ENCODE measurements at places on chromosomes 3 and 15.

DNA sequence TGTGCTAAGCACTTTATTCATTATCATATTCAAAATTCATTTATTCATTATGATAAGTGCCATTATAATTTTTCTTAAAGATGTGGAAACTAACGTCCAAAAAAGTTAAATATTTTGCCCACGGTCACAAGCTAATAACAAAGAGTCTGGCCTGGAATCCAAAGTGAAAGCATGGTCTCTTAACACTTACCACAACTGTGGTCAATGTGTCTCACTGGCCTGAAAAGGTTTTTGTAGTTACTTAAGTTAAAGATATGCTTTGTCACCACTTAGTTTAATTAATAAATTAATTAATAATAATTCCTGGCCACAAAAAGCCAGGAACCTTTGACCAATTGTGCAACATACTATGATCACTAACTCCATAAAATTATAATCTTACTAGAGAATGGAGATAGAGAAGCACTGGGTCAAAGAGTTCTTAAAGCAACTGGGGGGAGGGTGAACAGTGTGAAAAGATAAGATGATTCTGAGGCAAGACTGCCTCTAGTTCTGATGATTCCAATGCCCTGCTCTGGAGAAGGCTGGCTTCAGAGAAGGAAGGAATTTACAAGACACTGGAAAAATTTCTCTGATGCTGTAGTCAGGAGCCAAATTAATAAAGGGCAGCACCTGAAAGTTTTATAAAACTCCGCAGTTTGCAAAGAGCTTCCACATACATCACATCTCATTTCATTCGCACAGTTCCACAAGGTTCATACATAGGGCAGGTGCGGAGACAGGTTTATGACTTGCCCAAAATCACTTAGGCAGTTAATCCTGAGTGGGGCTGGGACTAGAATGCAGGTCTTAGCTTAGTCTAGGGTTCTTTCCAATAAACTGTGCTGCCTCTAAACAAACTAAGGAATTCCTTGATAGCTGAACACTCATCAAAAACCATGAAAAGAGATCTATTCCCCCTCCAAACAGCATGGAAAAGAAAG is 32.5 kb downstream of the NPTN start:
- no peak for DNase-seq

DNA sequence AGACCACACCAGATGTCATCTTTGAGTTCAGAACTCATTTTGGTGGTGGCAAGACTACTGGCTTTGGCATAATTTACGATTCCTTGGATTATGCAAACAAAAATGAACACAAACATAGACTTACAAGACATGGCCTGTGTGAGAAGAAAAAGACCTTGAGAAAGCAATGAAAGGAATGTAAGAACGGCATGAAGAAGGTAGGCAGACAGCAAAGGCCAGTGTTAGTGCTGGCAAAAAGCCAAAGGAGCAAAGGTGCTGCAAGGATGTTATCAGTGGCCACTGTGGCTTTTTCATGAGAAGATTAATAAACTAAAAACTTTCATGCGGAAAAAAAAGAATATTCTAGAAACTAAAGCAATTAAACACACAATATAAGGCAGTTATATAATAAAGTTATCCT is 21.9 kb downstream of the AAGAB start:
- DNase-seq = no peak

- DNase-seq = no peak
Measured at GRCh38 chr3:143998266-143998665, 26.6 kb downstream of the DIPK2A start.

- DNase-seq = no peak
Measured at GRCh38 chr3:170508839-170509238, 77.0 kb downstream of the SLC7A14 start.

GRCh38 chr3:69250014-69250413 is 127.6 kb upstream of the LMOD3 start:
- peak; percentile 52 for DNase-seq

- no peak for DNase-seq
Measured at GRCh38 chr3:11581237-11582190, 62.2 kb downstream of the VGLL4 start.

- DNase-seq = no peak
Measured at GRCh38 chr3:107452436-107452835, 70.3 kb upstream of the BBX start.

DNA sequence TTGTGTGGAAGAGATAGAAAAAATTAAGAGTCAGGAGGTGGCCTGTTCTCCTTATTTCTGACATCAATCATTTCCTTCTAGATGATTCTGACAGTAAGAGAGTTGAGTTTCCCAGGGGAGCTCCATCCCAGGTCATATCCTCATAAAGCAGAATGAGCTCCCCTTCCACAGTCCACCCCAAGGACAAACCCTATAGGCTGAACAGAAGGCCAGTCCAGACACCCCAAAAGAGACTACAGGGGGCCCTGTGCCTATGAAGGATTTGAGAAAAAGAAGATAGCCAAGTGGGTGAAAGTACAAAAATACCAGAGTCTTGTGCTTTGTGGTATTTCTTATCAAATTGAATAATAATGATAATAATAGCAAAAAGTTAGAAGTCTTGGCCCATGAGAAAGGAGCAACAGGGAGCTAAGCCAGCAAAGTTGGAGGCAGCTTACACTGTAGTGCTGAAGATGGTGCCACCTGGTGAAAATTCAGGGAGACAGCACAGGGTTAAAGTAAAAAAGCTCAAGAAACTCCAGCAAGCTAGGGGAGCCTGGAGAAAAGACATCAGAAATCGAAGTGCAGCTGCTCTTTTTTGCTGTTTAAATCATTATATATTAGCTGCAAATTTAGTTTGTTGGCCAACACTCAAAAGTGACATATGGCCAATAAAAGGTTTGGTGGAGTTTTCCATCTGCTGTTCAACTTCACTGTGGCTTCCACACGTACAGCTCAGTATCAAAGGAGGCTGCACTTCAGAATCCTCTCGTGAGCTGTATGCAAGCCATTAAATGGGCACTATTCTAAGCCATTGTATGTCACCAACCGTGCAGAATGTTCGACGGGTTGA is 35.8 kb upstream of the SLC24A5 start:
- DNase-seq = no peak

DNA sequence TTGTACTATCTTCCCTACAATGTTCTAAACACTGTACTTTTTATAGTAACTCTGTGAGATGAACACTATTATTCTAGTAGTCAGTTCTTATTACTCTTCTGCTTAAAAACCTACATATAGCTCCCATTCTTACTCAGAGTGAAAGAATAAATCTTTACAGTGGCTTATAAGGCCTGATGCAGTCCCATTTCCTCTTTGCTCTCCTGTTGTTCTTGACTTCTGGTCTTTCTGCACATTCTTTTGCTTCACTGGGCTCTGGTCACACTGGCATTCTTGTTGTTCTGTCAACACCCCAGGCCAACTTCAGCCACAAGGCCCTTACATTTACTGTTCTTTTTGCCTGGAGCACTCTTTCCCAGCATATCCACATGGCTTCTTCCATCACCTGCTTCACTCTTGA is 58.2 kb upstream of the TP63 start:
- DNase-seq = no peak

DNA sequence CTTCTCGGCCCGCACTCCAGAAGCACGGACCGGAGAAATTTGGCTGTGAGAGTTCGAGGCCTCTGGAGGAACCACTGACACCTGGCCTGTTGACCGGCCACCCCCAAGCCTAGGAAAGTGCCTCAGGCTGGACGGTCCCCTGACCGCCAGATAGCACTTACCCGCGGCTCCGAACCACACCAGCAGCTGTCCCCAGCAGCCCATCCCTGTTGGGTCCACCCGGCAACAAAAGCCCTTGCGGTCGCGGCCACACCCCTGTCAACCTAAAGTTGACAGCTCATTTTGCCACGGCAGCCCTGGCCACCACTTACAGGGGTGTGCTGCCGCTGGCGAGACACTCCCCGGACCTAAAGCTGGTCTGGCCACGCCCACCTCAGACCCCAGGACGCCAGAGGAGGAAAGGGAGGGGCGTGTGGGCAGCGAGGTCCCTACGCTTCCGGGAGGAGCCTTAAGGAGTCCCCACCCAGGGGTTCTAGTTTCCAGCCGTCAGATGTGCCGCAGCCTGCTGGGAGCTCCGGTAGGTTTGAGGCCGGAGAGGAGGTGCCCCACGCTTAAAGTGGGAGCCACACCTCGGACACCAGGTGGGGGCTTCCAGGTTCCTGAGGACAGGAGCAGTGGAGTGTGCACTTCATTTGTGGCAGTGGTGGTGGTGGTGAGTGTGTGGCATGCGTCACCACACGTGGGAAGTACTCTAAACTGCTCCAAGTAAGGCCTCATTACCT is at the start of gene LTK:
LTK (minus strand) TSS at position 322 of the 722 bp plus-strand sequence; CDS start at position 204, 118 bp downstream.
- DNase-seq = no peak

DNA sequence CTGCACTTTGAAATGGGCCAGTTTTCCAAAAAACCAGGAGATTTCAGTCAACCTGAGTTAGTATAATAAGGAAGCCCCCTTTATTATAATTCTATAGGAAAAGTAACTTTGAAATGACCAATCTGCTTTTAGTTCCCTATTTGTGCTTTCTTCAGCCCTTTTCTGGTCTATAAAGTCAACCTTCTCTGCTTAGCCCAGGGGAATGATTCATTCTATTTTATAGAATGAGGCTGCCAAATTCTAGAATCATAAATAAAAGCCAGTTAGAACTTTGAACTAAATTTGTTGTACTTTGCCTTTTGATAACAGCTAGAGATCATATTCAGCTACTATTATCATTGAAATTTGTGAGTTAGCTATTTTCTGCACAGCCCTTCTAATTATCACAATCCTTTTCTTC is 24.7 kb downstream of the CIP2A start:
- no peak for DNase-seq

- DNase-seq = no peak
Measured at GRCh38 chr3:9205345-9206143, 43.9 kb downstream of the SRGAP3 start.

- DNase-seq = no peak
Measured at GRCh38 chr15:32747921-32748342, 30.1 kb downstream of the GREM1 start.

All from effector memory CD8-positive, alpha-beta T cell (primary cell).